Endothelial cell of umbilical vein (primary cell): ENCODE measurements at places on chromosomes 5 and 9. TPM values are rescaled to one million over a fixed set of nuclear protein-coding genes. Genes with fewer than 3 reads are reported as not detected.

Gene FBXW5
- 95.6 and 97.3 TPM in 2 replicates for total RNA-seq

GRCh38 chr5:9467199-9468059 lies 78.4 kb downstream of the SEMA5A start:
- no peak for DNase-seq

Gene SLC28A3
- not detected in 2 replicates for total RNA-seq

GRCh38 chr5:113330533-113331208 lies 104.1 kb downstream of the TSSK1B start:
- peak; percentile 75 for DNase-seq

GRCh38 chr9:87964826-87965225 lies 9.5 kb downstream of the CDK20 start:
- DNase-seq, result no peak

- no peak for DNase-seq
Observed at GRCh38 chr9:117116084-117116483, 298.8 kb downstream of the ASTN2 start.

- peak; percentile 72 for DNase-seq
Observed at GRCh38 chr9:4665357-4665756, 923 bp downstream of the SPATA6L start.

Gene EGFLAM
- 1.6 and 2.7 TPM in 2 replicates for total RNA-seq

Gene APBA1
- 11.3 and 11.4 TPM in 2 replicates for total RNA-seq

DNA sequence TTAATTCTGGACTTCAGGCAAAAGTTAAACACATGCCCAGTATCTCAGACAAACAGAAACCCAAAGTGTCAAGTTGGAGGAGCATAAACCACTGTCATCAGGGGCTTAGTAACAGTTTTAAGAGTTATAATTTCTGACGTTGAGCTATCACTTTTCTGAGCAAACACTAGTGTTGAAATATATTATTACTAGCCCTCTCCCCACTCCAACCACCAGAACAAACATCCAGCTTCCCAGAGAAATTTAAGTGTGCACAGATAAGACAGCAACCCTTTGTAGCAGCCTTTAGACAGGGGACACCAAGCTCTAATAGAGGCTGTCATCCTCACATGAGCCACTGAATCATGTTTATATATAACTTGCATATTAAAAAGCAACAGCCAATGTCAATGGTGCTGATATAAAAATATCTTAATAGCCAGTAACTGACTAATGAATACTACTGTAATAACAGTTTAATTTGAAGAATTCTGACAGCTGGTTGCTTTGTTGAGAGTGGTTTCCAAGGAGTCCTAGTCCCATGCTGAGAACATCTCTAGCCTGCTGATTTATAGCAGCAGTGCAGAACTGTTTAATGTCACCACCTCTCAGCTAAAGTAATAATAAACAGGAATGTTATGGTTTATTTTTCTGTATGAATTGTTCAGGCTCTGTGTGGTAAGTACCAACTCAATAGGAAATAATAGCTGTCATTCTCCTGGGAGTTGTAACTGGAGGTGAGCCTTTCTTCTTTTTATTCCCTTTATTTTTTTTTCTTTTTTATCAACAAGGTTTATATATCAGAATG lies 528.7 kb upstream of the ZNF608 start:
- DNase-seq, result peak; percentile 78

DNA sequence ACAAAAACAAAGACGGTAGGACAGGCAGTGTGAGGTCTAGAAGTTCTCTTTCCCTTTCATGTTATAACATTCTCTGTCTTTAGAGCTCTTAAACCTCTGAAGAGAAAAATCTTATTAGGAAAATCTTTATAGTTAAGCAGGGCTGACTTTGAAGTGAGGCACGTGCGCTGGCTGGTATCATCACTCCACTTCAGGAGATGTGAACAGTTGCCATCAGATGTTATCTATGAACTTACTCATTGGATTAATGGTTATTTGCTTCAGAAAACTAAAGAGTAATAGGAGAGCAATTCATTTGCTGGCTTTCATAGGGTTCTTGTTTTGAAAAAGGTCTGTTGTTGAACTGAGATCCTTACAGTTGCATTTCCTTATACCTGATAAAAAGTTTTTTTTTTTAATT lies 25.7 kb downstream of the LRRTM2 start:
- no peak for DNase-seq

GRCh38 chr5:150765799-150766169 lies 7.0 kb upstream of the DCTN4 start:
- DNase-seq, result no peak

DNA sequence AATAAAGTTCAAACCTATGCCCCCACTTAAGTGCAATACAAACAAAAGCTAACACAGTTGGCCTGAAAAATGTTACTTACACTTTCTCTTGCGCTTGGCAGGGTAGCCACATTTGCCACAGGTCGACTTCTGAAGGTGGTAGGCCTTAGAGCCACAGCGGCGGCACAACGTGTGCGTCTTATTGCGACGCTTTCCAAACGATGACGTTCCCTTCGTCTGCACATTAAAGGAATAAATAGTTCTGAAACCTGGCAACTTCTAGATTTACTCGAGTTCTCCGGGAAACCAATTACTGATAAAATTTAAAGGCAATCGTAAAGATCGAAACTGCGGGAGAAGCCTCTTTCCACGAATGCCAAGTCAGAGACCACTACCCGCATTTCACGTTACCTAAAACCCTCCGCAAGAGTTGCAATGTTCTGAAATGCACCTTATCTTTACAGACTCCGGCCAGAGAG lies 602 bp downstream of the RPL37 start:
- DNase-seq, result peak; percentile 68

GRCh38 chr9:72467766-72468738 lies 53.4 kb upstream of the TMC1 start:
- DNase-seq, result no peak

DNA sequence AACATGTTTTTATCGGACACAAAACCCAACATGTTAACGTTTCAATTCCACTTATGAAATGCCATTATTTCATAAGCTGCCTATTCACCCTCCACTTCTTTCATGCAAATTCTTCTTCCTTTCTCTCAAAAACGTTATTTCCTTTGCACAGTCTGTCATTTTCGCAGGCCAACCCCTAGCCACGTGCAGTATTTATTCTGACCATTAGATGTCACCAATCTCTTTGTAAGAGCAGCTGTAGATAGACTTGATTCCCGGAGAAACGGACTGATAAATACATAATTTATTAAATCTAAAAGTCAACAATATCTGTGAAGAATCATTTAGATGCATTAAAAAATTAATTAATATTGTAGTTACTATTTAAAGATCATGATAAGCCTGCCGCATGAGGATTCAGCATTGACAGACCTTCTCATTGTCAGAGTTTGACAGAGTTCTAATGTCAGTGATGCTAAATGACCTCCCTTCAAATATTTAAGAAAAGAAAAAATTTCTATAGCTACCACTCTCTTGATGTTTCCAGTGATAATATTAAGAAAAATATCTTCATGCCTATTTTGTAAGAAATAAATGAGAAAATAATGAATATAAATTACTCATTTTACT lies 933.6 kb downstream of the CDH12 start:
- peak; percentile 79 for DNase-seq

- DNase-seq, result no peak
Observed at GRCh38 chr5:123598028-123598689, 86.2 kb downstream of the CSNK1G3 start.
